Stimulated activated memory B cell treated with anti-CD40 and anti-IgM and Interleukin-4, amounts not matched to agents 10 μg/mL and 1 μg/mL and 100 μg/mL, for 72 hours (primary cell): ENCODE measurements at places on chromosomes 6 and 20.

- no peak for ATAC-seq
Measured at GRCh38 chr20:57225197-57225733, 41.2 kb downstream of the BMP7 start.

DNA sequence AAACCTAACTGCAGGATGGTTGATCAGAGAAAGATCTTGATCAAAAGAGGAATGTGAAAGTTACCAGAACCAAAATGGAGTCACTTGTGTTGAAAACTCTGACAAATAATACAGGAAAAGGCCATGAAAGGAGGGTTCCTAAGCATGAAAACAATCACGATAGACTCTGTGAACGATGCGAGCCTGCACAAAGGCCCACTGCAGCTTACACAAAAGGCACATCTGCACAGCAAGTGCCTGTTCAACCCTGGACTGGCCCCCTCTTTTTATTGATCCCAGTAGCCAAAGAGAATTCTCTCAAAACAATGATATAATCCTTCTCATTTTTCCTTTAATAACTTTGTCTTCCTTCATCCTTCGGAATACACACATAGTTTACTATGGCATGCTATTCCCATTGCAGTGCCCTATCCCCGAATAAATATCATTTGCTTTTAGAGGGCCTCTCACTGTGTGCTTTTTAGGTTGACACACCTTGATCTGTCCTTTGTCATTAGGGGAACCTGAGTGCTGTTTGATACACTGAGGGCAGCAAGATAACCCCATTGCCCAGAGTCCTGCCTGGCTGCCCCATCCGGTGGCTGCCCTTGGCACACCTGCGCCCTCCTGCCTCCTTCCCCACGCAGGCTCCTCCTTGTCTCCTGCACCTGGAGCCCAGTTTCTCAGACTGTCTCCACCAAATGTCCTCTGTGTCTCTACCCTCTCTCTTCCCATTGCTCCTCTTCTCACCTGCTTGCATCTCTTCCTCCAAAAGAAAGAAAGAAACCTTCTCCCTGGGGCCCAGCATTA, 98.3 kb upstream of the FRMD1 start:
- no peak for ATAC-seq

- no peak for ATAC-seq
Measured at GRCh38 chr6:35469751-35470662, 1.8 kb downstream of the RPL10A start.

- ATAC-seq, result no peak
Measured at GRCh38 chr6:53648184-53648943, 17.2 kb downstream of the KLHL31 start.

DNA sequence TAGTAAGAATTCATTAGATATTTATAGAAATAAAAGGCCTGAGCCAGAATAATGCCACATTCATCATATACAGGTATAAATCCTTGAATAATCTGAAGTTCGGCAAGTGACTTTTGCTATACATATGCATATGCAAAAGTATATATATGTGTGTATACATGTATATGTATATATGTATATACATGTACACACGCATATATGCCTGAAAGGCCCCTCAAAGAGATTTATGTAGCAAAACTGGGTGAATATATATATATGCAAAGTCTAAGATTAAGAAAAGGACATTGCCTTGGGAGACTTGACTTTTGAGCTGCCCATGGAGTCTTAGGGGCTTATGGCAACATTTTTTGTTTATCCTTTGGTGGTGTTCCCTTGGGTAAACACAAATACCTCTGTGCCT, 231.4 kb downstream of the BMP2 start:
- ATAC-seq, result no peak

DNA sequence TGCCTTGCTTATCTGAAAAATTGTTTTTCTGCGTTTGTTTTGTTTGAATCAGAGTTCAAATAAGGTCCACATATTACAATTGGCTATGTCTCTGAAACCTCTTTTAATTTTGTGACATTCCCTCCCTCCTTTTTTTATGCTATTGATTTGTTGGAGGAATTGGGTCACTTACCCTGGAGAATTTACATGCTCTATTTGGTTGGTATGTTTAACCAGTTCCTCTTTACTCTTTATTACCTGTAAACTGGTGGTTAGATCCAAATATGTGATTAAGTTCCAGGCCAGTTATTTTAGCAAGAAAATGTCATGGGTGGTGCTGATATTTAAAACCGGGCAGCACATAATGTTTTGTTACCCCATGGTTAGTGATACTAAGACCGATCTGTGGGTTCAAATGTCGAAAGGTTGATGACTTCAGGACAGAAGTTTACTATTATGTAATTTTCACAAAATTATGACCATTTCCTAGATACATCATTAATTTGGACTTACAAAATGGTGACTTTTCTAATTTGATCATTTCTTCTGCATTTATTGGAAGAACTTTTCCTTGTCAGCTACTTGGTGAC, 77.3 kb downstream of the KIZ start:
- ATAC-seq, result no peak

- ATAC-seq, result no peak
Measured at GRCh38 chr20:60586269-60587050, 628.2 kb downstream of the CDH26 start.

DNA sequence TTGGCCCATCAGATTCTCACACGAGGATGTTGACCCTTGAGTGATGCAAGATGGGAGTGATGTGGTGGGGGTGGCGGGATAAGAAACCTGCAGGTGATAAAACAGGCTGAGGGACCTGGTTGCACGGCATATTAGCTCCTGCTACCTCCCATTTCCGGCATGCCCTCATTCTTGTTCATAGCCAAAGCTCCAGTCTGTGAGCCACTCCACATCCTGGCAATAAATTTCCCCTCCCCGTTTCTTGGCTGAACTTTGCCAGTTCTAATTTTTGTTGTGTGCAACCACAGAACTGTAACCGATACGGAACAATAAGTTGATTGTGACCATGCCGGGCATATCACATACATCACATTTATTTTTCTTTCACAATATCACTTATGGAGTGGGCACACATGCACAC, 41.6 kb upstream of the NFATC2 start:
- no peak for ATAC-seq

GRCh38 chr20:57212534-57213276, 53.7 kb downstream of the BMP7 start:
- ATAC-seq, result peak; percentile 44

DNA sequence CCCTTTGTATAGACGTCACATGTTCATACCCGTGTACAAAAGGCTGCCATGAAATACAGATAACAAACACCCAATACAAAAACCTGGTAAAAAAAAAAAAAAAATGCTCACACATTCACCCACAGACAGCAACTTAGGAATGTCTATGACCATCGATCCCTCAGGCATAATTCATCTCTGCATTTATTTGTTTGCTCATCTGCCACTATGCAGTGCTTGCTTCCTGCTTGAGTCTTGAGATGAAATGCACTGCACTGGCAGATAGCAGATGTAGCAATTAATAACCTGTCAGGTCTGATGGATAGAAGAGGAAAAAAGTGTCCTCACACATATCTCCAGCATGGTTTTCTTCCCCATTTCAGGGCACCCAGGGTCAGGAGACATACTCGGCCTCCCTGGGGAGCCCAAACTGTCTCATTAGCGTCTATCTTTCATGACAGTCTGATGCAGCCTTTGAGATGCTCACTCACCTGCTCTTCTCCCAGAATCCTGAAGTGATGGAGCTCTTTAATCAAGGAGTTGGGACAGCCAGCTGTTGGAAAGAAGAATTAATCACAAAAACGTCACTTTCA, 295.1 kb upstream of the AGPAT4 start:
- ATAC-seq, result no peak

- ATAC-seq, result peak; percentile 92
Measured at GRCh38 chr6:85449818-85450759, at the start of gene NT5E. TSS of gene NT5E (plus strand) at chr6:85450083. CDS start at chr6:85450140, 57 bp downstream.

DNA sequence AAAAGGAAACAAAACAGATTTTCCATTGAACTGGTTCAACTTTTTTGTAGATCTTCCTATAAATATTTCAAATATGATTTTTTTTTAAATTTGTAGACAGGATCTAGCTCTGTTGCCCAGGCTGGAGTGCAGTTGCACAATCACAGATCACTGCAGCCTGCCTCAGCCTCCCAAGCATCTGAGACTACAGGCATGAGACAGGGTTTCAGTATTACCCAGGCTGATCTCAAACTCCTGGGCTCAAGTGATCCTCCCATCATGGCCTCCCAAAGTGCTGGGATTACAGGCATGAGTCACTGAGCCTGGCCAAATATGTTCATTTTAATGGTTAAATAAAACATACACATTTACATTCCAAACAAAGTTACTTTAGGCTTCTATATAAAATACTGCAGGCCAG, 33.6 kb downstream of the SAMHD1 start:
- no peak for ATAC-seq

GRCh38 chr6:147933224-147933623, 409.4 kb upstream of the SASH1 start:
- no peak for ATAC-seq

GRCh38 chr20:15364781-15365180, 1027.4 kb upstream of the FLRT3 start:
- no peak for ATAC-seq

- no peak for ATAC-seq
Measured at GRCh38 chr20:32493356-32493755, 91.8 kb downstream of the NOL4L start.

GRCh38 chr6:34511214-34511914, 44.8 kb downstream of the SPDEF start:
- ATAC-seq, result no peak
